Small intestine (tissue), 16 donors: ENCODE measurements at places on chromosomes 2 and 18. TPM values are rescaled to one million over a fixed set of nuclear protein-coding genes. Genes with fewer than 3 reads are reported as not detected.

DNA sequence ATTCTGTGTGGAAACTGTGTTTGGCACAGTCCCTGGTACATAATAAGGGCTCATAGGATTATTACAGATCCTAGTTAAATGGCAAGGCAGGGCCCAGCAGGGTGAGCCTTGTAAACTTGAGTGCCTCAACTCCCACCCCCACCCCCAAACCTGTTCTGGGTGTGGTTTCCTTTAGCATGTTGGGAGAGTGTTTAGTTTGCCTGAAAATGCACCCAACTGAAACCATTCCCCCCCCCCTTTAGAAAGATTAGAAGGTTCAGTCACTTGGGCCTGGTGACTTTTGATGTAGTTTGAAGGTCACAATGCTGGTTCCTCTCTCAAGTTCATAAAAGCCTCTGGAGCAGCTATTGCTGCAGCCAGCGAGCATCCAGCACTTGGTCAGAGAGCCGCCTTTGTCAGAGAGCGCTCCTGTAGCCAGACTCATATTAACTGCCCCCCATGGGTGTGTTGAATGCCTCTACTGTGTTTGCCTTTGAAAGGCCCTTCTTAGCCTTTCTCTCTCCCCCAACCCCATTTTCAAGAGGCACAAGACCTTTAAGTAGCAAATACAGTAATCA, 113.7 kb downstream of the SPTBN1 start:
- DNase-seq: peak; percentile 67

GRCh38 chr18:77046409-77046808, 86.2 kb downstream of the MBP start:
- no peak for DNase-seq

- DNase-seq: peak; percentile 77
These were observed at the start of gene KCNK3 for GRCh38 chr2:26692279-26692896. TSS of gene KCNK3 (plus strand) at chr2:26692722. CDS start at chr2:26692876, 154 bp downstream.

DNA sequence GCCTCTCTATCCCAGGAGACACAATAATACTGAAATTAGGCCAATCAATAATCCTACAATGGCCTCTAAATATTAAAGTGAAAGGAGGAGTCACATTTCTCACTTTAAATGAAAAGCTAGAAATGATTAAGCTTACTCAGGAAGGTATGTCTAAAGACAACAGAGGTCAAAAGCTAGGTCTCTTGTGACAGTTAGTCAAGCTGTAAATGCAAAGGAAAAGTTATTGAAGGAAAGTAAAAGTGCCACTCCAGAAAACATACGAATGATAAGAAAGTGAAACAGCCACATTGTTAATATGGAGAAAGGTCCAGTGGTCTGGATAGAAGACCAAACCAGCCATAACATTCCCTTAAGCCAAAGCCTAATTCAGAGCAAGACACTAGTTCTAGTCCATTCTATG, 9.5 kb downstream of the SESTD1 start:
- DNase-seq: no peak

GRCh38 chr18:58779529-58779928, 85.1 kb upstream of the ZNF532 start:
- DNase-seq: peak; percentile 60

DNA sequence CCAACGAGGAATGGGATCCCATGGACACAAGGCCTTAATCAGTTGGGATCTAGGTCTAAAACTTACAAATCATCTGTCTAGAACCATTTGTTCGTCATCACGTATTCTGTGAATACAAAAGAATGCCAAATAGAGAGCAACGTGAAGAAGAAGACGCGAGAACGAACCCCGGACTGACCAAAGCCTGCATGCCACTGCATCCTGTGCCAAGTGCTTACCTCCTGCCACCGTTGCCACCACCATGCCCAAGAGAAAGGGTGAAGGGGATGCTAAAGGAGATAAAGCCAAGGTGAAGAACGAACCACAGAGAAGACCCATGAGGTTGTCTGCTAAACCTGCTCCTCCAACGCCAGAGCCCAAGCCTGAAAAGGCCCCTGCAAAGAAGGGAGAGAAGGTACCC, 30.2 kb downstream of the ITSN2 start:
- no peak for DNase-seq

- DNase-seq: no peak
These were observed 403.3 kb downstream of the TXNL1 start for GRCh38 chr18:56235071-56235470.

DNA sequence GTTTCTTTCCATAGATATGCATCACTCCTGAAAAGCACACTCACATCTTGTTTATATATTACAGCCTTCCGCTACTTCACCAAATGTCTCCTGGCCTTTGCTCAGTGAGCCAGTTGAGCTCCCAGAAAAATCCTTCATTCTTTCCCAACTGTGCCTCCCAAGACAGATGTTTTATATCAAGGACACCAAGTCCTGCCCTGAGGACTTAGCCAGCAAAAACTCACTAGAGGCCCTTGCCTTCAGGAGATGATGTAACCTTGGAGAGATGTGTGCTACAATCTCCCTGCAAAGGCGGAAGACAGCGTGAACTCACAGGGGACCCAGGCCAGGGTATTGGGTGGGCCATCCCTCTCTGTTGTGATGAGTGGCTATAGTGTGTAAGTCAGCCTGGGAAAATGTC, 86.1 kb upstream of the CTAGE1 start:
- no peak for DNase-seq

DNA sequence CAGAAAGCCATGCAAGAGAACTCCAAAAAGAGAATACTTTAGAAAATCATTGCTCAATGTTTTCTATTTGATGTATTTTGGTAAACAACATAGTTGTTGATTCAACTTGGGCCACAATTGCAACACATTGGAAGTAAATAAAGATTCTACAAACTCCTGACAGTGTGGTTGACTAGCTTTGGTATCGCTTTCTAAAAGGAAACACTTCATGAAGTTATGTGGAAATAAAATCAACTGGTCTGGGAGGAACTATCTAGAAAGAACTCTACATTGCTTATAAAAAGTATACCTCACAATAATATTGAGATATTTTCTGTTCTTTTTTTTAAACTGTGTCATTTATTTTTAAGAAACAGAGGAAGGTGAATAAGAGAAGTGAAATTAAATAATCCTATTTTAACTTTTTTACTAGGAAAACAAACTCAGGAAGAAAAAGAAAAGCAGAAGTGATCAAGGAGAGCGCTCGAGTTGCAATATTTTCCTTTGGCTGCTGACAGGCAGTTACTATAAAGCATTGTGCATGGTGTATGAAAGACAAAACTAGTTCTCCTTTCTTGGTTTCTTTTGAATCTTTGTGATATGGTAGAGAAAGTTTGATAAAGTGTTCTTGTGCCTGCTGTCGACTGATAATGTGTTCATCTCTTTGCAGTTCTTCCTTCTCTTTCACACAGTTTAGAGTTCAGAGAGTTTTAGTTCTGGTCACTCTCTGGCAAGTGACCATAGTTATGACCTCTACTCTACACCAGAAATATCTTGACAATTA, 3.0 kb downstream of the DHRS9 start:
- no peak for DNase-seq

DNA sequence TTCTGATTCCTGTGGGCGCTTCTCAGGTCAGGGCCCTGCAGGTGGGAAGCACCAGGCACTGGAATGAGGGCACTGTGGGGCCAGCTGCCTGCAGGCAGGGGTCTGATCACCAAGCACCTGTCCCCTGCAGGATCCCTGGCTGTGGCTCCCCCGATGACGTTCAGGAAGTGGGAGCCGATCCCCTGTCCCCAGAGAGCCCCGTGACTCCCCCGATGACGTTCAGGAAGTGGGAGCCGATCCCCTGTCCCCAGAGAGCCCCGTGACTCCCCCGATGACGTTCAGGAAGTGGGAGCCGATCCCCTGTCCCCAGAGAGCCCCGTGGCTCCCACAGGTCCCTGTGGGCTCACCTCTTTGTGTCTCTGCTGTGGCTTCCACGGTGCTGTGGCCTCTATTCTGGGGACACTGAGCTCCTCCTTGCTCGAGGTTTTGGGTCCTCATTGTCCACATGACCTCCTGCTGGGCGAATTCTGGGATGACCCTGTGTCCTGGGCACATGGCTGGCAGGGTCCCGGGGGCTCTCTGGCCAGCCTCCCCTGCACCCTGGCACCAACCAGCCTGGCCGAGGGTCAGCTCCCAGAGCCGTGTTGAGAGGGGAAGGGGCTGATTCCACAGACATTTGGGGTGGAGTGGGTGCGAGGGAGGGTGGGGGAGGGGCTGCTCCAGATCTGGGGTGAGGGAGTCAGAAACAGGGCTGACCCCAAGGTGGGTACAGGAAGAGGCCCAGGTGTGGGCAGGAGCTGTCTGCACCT, 4.8 kb downstream of the NEU4 start:
- DNase-seq: no peak

The RNF125 gene
- 21.5 TPM for polyA plus RNA-seq

The UGT1A3 gene
- 6.8 TPM for polyA plus RNA-seq

The ALPG gene
- not detected for polyA plus RNA-seq

The HOXD9 gene
- 1.9 TPM for polyA plus RNA-seq

The RAB6C gene
- polyA plus RNA-seq: not detected

The GKN1 gene
- polyA plus RNA-seq: 0.12 TPM
